ENCODE measurements at places on chromosomes 4 and X.
A peak's percentile ranks its signal among the peaks of the same experiment; 100 is the strongest.

- DNase-seq, result no peak
These were observed 163.0 kb upstream of the NAP1L5 start for GRCh38 chr4:88860586-88860985.

- DNase-seq, result no peak
These were observed 25.8 kb downstream of the GAB1 start for GRCh38 chr4:143362349-143363046.

DNA sequence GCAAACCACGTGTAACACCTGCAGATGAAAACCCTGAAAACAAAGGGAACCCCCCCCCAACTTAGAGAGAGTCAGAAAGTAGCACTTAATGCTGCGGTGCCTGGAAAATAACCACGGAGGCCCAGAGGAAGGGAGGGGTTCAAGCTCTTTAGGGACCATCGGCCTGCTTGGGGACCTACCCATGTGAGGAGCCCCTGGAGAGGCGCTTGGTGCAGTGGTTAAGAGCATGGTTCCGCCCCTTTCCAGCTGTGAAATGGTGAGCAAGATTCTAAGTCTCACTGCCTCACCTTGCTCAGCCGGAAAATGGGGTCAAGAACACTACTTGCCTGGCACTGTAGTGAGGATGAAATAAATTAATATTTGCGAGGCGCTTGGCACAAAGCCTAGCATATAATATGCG is 13.8 kb downstream of the SLC25A5 start:
- DNase-seq, result no peak

DNA sequence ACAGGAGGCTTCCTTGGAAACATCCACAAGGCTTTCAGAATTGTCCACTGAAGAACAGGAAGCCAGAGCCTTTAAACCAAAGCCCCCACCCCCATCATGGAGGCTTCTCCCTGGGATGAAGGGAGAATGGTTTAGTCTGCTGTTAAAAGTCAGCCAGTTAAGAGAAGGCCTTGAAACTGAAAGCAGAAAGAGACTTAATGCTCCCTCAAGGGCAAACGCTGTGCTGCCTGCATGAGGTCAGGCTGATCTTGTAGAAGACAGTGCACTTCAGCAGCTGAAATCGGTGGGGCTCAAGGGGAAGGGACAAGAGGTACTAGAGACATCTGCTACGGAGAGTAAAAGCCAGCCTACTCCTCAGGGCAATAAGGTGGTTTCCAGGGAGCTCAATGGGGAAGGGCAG is 69.0 kb downstream of the HPRT1 start:
- DNase-seq, result no peak

DNA sequence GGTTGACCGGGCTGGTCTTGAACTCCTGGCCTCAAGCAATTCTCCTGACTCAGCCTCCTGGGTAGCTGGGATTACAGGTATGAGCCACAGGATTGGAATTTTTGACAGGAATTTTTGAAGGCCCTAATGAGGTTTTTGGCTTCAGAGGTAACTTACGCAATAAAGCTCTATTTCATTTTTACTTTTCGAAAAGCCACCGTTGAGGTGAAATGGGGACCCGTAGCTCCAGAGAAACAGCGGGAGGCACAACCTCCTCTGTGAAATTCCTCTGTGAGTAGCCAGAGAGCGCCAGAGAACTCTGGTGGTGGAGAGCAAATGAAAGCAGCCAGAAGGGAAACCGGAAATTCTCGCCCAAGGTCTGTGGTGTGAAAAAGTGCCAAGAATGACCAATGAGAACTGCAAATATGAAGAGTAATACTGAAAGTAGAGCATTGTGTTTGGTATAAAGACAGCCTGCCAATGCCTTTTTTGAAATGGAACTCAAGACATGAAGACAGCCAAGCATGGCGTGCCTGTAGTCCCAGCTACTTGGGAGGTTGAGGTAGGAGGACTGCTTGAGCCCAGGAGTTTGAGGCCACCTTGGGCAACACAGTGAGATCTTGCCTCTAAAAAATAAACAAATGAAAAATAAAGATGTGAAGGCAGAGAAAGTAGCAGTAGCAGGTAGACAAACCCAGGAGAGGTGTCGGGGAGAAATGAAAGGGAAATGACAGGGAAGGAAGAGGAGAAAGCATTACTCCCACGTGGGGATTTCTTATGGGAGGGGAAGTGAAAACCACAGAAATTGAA is 33.0 kb upstream of the TMEM131L start:
- DNase-seq, result peak; percentile 87

DNA sequence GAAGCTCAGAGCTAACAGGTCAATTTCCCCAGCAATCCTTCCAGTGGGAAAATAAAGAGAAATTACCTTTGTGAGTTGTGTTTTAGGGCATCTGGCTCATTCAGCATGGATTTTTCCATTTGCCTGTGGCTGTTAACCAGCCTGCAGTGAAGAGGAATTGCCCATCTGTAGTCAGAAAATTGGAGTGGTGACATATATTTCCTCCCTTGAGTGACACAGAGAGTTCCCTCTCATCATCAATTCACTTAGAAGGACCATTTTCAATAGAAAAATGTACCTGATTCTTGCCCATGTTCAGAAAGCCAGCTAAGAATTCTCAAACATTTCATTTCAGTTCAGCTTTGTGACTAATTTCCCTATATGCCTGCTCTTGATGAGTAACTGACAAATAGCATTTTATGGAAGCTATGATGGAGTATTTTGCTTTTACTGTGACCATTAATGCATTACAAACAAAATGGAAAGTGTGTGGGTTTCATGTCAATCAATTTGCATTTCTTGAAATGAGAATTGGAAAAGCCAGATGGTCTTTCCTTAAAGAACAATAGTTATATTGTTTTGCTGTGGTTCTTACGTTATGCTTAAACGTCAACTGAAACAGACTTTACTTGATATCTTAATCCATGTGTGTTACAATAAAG is 155.8 kb downstream of the NWD2 start:
- DNase-seq, result no peak

DNA sequence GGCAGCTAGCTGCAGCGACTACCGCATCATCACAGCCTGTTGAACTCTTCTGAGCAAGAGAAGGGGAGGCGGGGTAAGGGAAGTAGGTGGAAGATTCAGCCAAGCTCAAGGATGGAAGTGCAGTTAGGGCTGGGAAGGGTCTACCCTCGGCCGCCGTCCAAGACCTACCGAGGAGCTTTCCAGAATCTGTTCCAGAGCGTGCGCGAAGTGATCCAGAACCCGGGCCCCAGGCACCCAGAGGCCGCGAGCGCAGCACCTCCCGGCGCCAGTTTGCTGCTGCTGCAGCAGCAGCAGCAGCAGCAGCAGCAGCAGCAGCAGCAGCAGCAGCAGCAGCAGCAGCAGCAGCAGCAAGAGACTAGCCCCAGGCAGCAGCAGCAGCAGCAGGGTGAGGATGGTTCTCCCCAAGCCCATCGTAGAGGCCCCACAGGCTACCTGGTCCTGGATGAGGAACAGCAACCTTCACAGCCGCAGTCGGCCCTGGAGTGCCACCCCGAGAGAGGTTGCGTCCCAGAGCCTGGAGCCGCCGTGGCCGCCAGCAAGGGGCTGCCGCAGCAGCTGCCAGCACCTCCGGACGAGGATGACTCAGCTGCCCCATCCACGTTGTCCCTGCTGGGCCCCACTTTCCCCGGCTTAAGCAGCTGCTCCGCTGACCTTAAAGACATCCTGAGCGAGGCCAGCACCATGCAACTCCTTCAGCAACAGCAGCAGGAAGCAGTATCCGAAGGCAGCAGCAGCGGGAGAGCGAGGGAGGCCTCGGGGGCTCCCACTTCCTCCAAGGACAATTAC is 1.4 kb downstream of the AR start:
- peak; percentile 62 for DNase-seq

- DNase-seq, result no peak
These were observed 36.9 kb downstream of the GPR174 start for GRCh38 chrX:79181401-79181800.

Measured in fibroblast of mammary gland (primary cell).